ENCODE measurements at places on chromosomes 7 and 10.

DNA sequence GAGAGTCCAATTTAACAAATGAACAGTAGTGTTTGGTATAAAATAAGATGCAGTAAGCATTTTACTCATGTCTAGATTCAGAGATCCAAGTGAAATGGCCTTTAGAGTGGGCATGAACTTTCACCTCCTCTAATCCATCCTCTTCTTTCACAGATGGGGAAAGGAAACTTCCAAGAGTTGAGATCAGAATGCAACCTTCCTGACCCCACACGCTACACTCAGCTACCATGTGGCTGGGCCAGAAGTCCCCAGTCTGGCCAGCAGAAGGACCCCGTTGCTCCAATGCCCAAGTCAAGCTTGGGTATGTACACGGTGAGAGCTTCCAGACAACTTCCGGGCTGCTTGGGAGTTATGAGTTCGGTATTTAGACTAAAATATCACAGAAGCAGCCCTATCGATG lies 228.0 kb downstream of the ELMO1 start:
- no peak for DNase-seq
- no peaks in the 10 kb centered on the region for H3K4me1 ChIP-seq
- no peak overlapping the region for H3K27ac ChIP-seq
- H3K27me3 ChIP-seq, result no peaks in the 10 kb centered on the region

DNA sequence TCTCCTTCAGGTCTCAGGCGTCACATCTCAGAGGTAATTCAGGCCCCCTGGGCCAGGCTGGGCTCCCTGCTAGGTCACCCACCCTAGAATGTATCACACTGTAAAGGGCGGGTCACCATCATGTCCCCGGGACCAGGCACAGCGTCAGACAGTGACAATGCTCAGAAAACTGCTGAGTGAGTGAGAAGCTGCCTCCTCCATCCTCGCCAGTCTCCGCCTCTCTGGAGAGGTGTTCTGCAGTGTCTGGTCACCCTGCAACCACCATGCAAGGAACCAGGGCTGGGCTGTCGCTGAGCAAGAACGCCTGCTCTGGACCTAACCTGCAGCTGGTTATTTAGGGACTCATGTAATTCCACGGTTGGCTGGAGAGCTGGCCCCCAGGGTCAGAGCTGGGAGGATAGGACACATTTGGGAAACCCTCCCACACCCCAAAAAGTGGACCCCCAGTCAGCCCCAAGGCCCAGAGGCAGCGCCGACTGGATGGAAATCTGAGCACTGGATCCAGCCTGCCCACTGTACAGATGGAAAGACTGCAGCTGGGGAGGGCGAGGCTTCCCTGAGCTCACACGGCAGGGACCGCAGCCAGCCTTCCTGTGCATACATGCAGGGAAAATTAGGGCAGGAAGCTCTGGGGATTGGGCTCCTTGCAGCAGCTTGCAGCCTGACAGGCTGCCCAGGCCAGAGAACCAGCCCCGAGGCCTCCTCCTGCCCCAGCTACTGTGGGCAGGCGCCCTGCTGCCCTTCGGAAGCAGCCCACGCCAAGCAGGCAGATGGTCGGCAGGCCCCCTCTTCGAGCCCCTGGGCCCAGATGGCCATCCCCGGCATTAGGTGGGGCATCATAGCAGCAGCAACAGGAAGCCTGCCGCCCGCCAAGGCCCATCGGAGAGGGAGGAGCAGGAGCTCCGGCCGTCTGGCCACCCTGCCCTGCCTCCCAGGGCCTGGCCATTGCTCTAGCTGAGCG lies 105.4 kb upstream of the ZMIZ1 start:
- H3K27ac ChIP-seq, result no peak overlapping the region
- no peaks in the 10 kb centered on the region for H3K4me1 ChIP-seq
- no peaks in the 10 kb centered on the region for H3K36me3 ChIP-seq
- no peak overlapping the region for H3K4me3 ChIP-seq
- no peaks in the 10 kb centered on the region for H3K27me3 ChIP-seq

DNA sequence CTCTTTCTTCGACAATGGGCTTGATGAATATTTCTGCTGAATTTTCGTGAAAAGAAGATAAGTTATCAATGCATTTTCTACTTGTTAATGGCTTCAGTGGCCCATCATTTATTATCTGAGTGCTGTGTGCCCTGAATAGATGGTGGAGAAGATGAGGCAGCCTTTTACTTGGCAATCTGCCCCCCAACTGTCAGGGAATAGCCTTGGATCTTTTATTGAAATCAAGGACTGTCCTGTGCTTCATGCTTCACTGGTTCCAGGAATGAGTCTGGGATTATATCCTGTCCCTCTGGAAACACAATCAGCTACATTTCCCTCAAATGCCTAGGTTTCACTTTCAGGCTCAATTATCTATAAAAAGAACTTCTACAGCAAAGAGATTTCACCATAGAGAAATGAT lies 75.9 kb upstream of the NXPH1 start:
- no peak for DNase-seq
- no peaks in the 10 kb centered on the region for H3K4me1 ChIP-seq
- no peak overlapping the region for H3K27ac ChIP-seq
- H3K4me3 ChIP-seq, result no peak overlapping the region

DNA sequence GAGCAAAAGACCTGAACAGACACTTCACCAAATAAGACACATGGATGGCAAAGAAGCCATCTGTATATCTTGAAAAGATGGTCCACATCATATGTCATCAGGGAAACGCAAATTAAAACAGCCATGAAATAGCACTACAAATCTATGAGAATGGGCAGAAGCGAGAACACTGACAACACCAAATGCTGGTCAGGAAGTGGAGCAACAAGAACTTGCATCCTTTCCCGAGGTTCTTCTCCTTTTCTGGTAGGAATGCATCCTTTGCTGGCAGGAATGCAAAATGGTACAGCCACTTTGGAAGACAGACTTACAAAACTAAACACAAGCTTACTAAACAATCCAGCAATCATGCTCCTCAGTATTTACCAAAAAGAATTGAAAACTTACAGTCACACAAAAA lies 60.0 kb downstream of the PIK3AP1 start:
- DNase-seq, result no peak
- no peaks in the 10 kb centered on the region for H3K27me3 ChIP-seq
- no peak overlapping the region for H3K27ac ChIP-seq
- H3K4me1 ChIP-seq, result no peaks in the 10 kb centered on the region

DNA sequence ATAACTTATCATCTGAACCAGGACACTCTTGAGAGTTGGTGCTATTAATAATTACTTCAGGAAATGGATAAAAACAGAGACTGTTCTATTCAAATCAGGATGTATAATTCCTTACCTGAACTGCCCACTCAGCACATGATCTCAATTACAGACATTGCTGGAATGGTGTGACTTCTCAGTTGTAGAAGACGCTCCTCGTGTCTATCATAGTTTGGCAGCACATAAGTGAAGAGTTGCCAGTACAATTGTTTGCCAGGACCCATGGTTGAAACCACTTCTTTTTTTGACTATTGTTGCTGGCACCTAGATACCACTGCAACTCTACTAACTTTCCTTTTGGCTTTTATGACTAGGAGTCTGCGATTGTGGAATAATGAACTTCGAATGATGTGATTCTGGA lies 105.4 kb downstream of the ZNF365 start:
- H3K27me3 ChIP-seq, result no peaks in the 10 kb centered on the region
- H3K27ac ChIP-seq, result no peak overlapping the region
- no peaks in the 10 kb centered on the region for H3K4me1 ChIP-seq
- no peak for DNase-seq
- H3K4me3 ChIP-seq, result no peak overlapping the region

DNA sequence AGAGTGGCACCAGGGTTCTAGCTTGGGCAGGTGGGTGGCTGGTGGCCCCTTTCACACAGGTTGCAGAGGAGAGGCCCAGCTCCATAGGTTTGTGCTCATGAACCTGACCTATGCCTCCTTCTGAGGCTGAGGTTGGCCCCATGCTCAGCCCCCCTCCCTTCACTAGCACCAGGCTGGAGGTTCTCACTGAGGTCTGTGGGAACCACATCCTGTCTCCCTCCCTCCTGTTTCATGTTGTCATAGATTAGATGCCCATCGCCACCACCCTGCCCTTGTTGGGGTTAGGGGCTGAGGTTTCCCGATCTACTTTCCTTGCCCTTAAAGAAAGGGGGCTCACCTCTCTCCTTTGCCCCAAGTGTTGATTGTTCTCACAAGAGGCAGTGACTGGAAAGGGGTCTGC lies 14.7 kb downstream of the NEUROG3 start:
- DNase-seq, result no peak
- H3K36me3 ChIP-seq, result no peaks in the 10 kb centered on the region
- no peak overlapping the region for H3K4me3 ChIP-seq
- H3K27me3 ChIP-seq, result no peaks in the 10 kb centered on the region
- peaks cover 13% of the 10 kb centered on the region for H3K4me1 ChIP-seq

GRCh38 chr7:130972201-130972600 lies 238.2 kb upstream of the KLF14 start:
- H3K4me1 ChIP-seq, result peaks cover 64% of the 10 kb centered on the region
- DNase-seq, result no peak
- no peak overlapping the region for H3K4me3 ChIP-seq
- no peaks in the 10 kb centered on the region for H3K36me3 ChIP-seq
- H3K27ac ChIP-seq, result no peak overlapping the region

DNA sequence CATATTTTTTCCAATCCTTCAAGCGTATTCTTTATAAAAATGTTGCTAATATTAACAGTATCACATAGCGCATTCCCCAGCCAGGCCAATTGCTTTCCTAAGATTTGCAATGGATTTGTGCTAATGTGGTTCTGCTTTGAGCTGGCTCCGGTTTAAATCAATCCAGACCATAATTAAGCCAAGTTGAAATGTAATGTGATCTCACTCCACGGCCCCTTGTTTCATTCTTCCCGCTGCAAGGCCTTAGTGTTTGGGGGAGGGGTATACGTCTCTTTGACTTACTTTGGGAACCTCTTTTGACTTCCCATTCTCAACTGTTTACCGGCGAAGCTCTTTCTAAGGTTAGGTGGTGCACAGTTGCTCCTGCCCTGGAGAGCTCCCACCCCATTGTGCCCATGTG lies 86.4 kb downstream of the PRPF18 start:
- H3K27me3 ChIP-seq, result no peaks in the 10 kb centered on the region
- H3K4me1 ChIP-seq, result no peaks in the 10 kb centered on the region
- DNase-seq, result no peak
- H3K27ac ChIP-seq, result no peak overlapping the region

DNA sequence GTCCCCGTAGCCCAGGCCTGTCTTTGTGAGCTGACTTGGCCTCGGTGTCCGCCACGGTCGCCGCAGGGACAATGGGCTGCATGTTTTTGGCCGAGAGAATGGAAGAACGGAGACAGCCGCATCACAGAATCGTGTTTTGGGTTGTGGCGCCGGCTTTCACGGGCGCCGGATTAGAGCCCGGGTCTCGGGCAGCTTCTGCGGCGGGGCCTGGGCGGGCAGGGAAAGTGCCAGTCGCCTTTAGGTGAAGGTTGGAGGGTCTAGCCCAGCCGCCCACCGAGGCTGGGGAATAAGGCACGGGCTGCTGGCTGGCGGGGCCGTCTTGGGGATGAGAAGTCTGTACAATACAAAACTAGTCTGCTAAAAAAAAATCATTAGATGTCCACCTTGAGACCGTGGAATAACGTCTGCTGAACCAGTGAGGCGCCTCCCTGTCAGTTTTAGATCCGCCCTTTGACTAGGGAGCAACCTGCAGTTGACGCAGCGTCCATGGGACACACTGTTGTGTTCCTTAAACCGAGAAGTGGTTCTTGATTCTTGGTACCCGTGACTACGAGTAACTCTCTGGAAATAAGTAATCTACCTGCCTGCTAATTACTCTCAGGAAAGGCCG lies 577 bp downstream of the DNAJB9 start:
- H3K36me3 ChIP-seq, result peaks cover 18% of the 10 kb centered on the region
- DNase-seq, result no peak
- H3K4me3 ChIP-seq, result peak overlapping the region; percentile 49
- H3K27me3 ChIP-seq, result no peaks in the 10 kb centered on the region

DNA sequence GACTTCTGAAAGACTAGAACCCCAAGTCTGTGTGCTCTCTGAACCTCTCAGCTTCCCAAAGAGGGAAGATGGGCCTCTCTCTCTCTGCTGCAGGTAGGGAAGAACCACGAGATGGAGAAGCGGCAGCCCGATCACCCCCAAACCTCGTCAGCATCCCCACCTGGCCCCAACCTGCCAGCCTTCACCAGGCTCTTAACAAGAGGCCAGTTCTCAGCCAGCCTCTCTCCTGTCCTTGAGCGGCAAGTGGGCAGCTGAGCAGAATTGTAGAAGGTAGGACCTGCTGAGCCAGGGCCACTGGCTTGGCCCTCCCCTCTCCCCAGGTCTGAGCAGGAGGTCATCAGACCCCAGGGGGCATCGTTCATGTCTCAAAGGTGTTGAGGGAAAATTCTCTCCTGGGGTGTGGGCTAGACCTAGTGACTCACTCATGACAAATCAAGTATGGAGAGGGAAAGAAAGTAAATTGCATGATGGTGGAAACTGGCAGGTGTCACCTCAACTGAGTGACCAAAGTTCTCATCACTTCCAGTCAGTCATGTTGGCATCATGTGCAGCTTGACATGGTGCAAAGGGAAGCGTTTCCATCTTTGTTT lies 92.0 kb upstream of the GPR26 start:
- no peaks in the 10 kb centered on the region for H3K4me1 ChIP-seq
- no peak overlapping the region for H3K4me3 ChIP-seq
- no peaks in the 10 kb centered on the region for H3K27me3 ChIP-seq

DNA sequence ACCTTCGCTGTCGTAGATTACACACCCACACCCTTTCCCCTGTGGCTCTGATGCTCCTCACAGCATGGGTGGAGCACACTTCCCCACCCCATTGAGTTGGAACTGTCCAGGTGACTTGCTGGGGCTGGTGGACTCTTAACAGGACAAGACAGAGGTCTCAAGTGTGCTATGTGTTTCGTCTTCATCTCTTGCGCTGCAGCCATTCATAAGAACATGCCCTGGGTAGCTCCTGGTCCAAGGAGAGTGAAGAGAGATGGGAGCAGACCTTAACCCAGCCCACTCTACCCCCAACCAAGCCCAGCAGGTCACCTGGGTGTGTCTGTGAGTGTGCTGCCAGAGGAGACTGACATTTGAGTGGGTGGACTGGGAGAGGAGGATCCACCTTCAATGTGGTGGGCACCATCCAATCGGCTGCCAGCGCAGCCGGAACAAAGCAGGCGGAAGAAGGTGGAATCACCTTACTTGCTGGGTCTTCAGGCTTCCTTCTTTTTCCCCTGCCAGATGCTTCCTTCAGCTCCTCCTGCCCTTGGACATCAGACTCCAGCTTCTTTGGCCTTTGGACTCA lies 112.4 kb downstream of the HTR5A start:
- H3K27me3 ChIP-seq, result no peaks in the 10 kb centered on the region
- DNase-seq, result no peak
- H3K4me3 ChIP-seq, result no peak overlapping the region

- peak; percentile 82 for DNase-seq
- H3K27me3 ChIP-seq, result no peaks in the 10 kb centered on the region
- H3K4me3 ChIP-seq, result peak overlapping the region; percentile 83
Observed at GRCh38 chr7:140230516-140230860, 53.7 kb upstream of the KDM7A start.

DNA sequence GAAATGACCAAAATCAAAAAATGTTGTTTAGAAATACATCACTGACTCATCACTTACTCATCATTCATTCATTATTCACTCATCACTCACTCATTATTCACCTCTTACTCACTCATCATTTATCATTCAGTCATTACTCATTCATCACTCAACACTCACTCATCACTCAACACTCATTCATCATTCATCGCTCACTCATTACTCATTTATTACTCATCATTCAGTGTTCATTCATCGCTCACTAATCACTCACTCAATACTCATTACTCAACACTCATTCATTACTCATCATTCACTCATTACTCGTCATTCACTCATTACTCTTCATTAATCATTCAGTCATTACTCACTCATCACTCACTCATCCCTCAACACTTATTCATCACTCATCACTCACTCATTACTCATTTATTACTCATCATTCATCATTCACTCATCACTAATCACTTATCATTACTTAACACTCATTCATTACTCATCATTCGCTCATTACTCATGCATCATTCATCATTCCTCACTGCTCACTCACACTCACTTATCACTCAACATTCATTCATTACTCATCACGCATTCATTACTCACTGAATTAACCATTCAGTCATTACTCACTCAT lies 238.5 kb downstream of the ADARB2 start:
- H3K27me3 ChIP-seq, result no peaks in the 10 kb centered on the region
- no peak overlapping the region for H3K27ac ChIP-seq
- no peak overlapping the region for H3K4me3 ChIP-seq

Measured in CD4-positive, alpha-beta memory T cell (primary cell).